ENCODE measurements at places on chromosomes 2 and 18.

- no peak for DNase-seq
These were observed 2.4 kb downstream of the FBXO48 start for GRCh38 chr2:68464651-68465050.

DNA sequence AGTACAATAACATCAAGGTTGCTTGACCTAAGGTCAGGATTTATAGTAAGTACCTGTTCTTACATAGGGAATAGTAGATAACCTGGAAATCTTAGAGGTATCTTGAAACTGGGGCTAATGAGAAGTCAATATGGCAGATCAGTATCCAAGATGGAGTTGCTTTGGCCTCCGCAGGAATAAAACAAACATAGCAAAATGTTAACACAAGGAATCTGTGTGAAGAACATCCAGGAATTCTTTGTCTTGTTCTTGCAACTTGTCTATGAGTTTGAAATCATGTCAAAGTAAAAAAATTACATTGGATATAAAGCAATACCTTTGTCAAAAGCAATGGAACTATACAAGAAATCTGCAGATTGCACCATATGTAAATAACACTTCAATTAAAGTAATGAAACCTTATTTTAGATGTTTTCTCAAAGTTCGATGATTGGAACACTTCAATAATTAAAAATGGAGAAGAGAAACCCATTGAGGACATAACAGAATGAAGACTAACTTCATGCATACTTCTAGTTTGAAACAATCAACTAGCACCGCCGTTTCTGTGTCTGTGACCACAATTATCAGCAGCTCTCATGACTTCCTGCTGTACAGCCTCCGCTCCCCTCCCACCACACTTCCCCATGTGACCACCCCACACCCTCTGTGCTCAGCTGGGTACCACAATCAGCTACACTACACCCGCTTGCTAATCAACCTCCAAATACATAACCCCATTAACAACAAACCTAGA lies 27.6 kb downstream of the C2orf76 start:
- peak; percentile 81 for DNase-seq

GRCh38 chr2:187580462-187581124 lies 26.4 kb upstream of the TFPI start:
- no peak for DNase-seq

GRCh38 chr2:163801486-163801885 lies 65.7 kb upstream of the FIGN start:
- DNase-seq = no peak

DNA sequence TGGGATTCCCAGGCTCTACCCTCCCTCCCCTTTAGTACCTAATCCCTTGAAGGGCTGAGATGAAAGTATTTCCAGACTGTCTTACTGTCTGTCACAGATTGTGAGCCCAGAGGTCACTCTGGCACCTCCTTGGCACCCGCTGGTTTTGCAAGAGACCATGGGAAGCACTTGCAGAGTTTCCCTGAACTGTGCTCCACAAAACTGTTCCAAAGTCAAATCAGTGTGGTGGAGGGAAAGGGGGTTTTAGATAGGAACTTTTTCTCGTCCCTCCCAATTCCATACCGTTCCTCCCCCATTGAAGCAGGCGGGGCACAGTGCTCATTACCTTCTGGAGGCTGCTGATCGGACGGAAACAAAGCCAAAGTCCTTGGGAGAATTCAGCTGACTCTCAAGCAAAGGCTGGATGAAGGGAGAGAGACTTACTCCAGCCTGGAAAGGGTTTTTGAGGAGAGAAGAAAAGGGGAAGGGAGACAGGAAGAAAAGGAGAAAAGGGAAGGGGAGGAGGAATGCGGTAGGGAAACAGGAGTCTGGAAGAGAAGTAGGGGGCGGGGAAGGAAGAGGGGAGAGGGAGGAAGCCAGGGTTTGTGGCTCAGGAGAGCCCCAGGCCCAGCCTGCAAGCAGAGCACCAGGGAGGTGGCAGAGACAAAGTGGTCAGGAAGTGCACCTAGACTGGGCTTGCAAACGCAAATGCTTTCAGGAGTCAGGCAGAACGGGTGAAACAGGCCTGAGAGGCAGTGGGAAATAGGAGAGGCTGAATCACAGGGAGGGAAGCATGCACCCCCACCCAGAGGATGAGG lies 88.4 kb upstream of the SP3 start:
- no peak for DNase-seq

GRCh38 chr2:51579412-51579811 lies 547.5 kb upstream of the NRXN1 start:
- DNase-seq = no peak

GRCh38 chr18:52339891-52340371 lies at the start of gene DCC:
TSS of gene DCC (plus strand) at chr18:52340197. CDS start at chr18:52340788, 591 bp downstream.
- no peak for DNase-seq

DNA sequence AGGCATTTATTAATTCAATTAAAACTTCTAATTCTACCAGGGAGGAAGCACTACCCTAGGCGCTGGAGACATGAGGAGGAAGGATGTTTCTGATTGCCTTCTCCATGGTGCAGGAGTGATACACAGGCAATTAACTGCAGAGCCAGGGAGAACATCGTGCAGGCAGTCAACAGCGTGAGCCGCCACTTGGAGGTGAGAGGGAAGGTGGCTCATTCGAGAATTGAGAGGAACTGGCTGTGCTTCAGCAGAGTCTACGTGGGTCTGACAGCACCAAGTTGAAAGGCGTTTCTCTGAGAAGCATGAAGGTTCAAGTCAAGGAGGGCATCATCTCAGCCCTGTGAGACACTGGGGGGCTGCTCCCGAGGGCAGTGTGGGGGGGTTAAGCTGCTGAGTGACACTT lies 388.7 kb upstream of the MYT1L start:
- DNase-seq = no peak

- DNase-seq = no peak
These were observed 22.3 kb upstream of the DYNC2LI1 start for GRCh38 chr2:43751476-43751990.

GRCh38 chr18:61225336-61225735 lies 107.9 kb upstream of the CDH20 start:
- no peak for DNase-seq

- DNase-seq = no peak
These were observed 19.2 kb upstream of the SLC8A1 start for GRCh38 chr2:40470822-40471813.

DNA sequence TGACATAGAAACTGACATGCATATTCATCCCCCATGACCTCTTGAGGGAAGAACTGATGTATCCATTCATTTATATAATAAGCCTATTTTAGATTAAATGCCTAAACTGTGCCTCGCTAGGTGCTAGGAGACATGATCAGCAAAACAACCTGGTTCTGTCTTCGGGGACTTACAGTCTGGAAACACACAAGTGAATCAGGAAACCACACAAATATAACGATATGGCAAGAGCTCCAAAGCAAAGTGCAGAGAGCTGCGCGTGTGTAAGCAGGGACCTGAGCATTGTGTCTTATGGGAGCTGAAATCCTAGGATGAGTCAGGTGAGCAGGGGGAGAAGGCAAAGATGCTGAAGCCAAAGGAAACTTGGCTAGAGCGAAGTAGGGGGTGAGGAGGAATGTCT lies 120.6 kb downstream of the NRP2 start:
- DNase-seq = no peak

DNA sequence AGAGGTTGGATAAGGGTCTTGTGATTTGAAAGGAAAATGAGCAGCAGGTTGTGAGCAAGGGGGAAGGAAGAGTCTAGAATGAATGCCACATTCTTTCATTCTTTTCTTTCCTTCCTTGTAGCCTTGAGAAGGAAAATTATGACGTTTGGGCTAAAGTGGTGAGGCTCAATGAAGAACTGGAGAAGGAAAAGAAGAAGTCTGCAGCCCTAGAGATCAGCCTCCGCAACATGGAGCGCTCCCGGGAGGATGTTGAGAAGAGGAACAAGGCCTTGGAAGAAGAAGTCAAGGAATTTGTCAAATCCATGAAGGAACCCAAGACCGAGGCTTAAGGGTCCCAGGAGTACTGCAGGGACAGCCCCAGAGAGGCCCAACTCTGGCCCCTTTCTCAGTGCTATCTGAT lies 45.3 kb downstream of the BMP10 start:
- DNase-seq = no peak

- DNase-seq = no peak
These were observed 155.4 kb downstream of the MAP2 start for GRCh38 chr2:209579230-209579749.
